ENCODE measurements at places on chromosomes 7 and 10. TPM values are rescaled to one million over a fixed set of nuclear protein-coding genes. Genes with fewer than 3 reads are reported as not detected.

The OR6V1 gene
- not detected for total RNA-seq

The CALHM3 gene
- not detected for total RNA-seq

The ADIRF gene
- total RNA-seq = 0.72 TPM

The CPEB3 gene
- 0.58 TPM for total RNA-seq

The P4HA1 gene
- 116 TPM for total RNA-seq

The VGF gene
- total RNA-seq = 20.9 TPM

The ACSM6 gene
- total RNA-seq = not detected

The CYP17A1 gene
- total RNA-seq = not detected

The CLEC5A gene
- not detected for total RNA-seq

The ANLN gene
- 187 TPM for total RNA-seq

The PNLIPRP2 gene
- not detected for total RNA-seq

The GFRA1 gene
- total RNA-seq = 42.7 TPM

The GTF2IRD1 gene
- 28.0 TPM for total RNA-seq

The CNPY1 gene
- not detected for total RNA-seq
